ENCODE measurements at places on chromosomes 3 and 15.

- DNase-seq = no peak
Observed at GRCh38 chr3:74613060-74613459, 1.4 kb downstream of the CNTN3 start.

DNA sequence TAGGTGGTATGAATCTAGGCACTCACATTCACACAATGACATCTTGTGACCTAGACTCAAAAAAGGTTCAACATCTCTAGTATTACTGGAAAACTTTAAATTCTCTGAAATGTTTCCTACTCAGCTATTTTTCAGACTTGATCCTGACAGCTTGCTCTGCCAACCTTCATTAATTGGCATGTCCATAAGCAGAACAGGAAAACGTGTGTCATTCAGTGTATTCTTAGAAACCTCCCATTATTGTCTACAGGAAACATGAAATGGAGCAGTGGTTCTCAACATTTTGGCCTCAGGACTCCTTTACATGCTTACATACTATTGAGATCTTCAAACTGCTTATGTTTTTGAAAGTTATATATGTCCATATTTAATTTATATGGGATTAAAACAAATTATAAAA lies 363.2 kb downstream of the NAALADL2 start:
- DNase-seq = no peak

DNA sequence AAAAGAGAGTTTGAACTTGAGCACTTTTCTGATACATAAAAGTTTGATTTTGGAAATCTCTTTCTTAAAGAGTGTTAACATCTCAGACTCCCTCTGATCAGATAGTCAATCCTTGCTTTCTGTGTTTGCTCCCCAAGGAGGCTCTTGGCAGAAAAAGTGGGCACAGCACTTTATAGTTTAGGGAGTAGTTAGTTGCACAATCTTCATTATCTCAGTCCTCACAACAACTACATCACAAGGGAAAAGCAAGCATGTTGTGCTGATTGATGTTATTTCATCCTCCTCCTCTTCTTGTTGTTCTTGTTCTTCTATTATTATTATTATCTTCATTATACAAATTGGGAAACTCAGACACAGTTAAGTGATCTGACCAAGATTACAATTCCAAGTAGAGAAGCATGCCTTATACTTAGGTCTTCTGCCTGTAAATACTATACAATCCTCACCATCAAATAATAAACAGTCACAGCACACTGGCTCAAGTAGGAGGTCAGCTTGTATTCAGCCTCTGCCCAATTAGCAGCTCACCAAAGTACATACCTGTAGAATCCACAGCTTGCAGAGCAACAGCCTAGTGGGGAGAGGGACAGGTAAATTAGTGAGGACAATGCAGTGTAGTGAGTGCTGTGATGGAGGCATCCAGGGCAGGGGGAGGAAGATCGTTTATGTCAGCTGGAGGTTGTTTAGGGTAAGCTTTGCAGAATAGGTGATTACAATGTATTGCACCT lies 304.1 kb upstream of the MME start:
- no peak for DNase-seq

- no peak for DNase-seq
Observed at GRCh38 chr3:169105561-169105960, 558.0 kb downstream of the MECOM start.

- DNase-seq = no peak
Observed at GRCh38 chr15:78146425-78147154, 2.6 kb upstream of the IDH3A start.

DNA sequence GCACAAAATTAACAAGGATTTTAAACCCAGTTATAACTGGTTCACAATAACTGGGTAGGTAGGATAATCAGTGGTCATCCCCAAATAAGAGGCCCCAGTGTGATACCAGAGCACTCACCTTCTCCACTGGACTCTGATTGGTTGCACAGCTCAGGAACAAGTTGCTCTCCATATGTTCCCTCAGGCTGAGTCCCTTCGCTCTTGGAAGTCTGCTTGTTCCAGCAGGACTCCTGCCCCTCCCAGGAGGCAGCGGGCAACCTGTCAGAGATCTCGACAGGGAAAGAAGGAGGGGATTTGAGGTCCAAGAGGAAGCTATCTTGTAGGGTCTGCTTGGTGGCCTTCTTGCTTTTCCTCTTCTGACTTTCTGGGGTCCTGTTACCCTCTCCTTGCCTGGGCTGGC lies 51.6 kb upstream of the HEG1 start:
- DNase-seq = no peak

GRCh38 chr15:39613271-39613670 lies 32.4 kb downstream of the THBS1 start:
- DNase-seq = no peak

DNA sequence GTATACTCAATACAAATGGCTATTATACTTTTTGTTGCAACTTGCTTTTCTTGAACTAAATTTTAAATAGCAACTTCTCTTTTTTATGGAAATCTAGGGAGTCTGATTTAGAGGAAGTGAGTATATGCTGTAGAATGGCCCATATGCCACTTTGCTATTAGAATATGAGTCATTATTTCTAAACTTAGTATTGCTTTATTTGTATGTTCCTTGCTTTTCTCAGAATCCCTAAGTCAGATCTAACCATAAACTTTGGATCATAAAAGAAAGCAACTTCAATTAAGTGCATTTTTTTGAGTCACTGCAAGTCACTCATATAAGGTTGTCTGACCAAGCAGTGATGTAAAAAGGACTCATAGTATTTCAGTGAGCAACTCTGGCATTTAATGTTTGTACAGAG lies 17.5 kb upstream of the SPTSSB start:
- no peak for DNase-seq

GRCh38 chr3:135023996-135024658 lies 229.1 kb downstream of the EPHB1 start:
- DNase-seq = no peak

- no peak for DNase-seq
Observed at GRCh38 chr3:18422972-18423371, 2.2 kb downstream of the SATB1 start.

GRCh38 chr15:45130291-45131000 lies 652 bp downstream of the DUOX1 start:
- DNase-seq = no peak

DNA sequence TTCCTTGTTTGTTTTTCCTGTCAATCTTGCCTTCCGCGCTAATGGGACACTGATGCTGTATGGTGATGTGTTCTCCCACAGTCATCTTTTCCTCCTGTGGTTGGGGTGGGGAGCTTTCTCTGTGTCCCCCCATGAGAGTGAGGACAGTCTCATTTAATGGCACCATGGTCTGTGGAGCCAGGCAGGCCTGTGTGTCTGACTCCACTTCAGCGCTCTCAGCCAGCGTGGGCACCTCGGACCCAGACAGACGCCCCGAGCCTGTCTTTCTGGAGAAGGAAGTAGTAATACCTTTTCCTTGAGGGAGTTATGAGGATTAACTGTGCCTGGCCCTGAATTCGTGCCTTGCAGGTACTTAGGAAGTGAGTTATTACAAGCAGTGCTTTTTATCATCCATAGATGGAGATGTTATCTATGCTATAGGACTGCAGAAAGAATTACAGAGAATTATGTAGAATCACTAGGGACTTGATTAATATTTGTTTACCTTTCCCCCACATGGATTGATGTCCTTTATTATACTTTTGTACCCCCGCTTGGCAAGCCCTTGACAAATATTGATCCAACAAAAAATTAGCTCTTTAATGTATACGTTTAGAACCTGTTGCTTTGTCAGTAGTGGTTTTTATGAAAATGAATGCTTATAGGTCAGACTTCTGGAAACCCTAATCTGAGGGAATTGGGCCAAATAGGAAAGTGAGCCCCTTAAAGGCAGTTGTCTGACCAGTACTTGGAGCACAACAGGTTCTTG lies 152.4 kb downstream of the PGPEP1L start:
- DNase-seq = no peak
